ENCODE measurements at places on chromosomes 7 and 10.

GRCh38 chr10:127012071-127012768 lies 107.0 kb downstream of the DOCK1 start:
- DNase-seq, result no peak

DNA sequence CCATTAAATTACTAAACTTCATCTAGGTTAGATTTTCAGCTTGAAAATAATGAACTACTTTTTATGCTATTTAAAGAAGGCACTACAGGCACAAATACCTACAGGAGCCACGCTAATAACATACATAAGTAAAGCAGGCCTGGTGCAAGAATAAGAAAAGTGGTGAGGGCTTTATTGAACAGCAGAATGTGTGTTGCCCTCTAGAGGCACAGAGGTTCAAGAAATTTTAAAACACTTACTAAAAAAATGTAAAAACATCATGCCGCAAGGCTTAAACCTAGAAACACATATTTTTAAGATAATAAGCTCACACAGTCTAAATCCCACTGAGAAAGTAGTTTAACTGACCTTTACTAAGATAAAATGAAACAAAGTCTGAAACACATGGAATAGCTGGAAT lies 20.3 kb downstream of the CACUL1 start:
- DNase-seq, result no peak

GRCh38 chr10:63355682-63356081 lies 110.1 kb downstream of the JMJD1C start:
- DNase-seq, result no peak

DNA sequence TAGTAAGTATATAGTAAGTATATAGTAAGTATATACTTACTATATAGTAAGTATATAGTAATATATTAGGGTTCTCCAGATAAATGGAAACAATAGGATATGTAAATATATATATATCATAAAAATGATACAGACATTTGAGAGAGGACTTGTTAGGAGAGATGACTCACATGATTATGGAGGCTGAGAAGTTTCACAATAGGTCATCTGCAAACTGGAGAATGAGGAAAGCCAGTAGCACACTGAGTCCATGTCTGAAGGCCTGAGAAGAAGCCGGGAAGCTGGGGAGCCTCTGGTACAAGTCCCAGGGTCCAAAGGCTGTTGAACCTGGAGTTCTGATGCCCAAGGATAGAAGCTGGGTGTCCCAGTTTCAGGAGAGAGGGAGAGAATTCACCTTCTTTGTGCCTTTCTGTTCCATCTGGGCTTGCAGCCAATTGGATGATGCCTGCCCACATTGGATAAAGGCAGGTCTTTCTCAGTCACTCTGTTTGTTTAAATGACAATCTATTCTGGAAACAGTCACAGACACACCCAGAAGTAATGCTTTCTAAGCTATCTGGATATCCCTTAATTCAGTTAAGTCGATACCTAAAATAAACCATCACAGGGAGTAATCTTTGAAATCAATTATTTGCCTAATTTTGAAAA lies 205.5 kb upstream of the CDC14C start:
- DNase-seq, result no peak

DNA sequence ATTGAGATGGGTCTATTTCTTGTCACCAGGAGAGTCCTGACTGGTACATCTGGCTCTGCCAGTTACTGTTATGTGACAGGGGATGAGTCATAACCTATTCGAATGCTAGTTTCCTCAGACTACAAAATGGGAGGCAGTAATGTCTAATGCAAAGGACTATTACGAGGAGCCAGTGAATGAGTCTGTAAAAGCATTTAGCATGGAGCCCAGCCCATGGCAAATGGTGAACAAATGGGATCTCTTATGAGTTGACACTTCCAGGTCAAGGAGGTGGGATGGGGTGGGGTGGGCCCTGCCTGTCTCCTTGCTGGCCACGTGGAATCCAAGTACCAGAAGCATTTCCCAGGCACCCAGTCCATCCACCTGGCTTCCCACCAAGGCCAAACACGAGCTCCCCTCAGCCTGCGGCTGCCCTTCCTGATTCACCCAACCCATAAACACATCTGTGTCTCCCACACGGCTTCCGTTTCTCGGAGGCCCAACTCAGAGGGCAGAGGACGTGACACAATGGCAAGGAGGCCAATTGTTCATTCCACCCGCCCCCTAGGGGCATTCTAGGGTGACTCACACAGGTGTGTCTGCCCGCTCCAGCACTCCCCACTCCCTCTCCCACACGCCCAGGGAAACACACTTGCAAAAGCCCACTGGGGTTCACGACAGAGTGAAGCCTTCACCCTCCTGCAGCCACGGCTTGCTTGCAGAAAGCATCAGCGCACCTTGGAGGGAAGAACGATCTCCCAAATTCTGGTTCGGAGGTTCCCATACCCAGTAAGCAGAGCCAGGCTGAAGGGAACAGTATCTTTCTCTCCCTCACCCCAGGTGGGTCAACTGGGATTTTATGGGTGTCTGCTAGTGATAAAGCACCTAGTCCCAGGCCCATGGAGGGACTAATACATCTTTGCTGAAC lies 109.8 kb downstream of the SH3PXD2A start:
- peak; percentile 64 for DNase-seq

DNA sequence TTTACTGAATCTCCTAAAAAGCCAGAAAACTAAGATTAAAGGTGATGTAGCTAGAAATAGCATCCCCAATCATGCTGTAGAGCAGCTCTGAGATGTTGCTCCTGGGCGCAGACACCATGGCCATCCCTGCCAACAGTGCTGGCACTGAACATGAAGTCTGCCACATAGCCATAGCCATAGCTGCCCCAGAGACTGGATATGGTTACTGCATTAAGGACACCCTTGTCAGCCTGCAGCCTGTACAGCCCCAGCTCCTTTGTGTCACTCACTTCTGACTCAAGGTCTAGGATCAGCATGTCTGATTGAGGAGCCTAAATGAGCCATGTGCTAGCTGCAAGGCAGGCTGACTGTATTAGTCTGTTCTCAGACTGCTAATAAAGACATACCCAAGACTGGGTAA lies 284.6 kb downstream of the RPS24 start:
- DNase-seq, result no peak

GRCh38 chr7:91496251-91496820 lies 232.1 kb downstream of the FZD1 start:
- no peak for DNase-seq

DNA sequence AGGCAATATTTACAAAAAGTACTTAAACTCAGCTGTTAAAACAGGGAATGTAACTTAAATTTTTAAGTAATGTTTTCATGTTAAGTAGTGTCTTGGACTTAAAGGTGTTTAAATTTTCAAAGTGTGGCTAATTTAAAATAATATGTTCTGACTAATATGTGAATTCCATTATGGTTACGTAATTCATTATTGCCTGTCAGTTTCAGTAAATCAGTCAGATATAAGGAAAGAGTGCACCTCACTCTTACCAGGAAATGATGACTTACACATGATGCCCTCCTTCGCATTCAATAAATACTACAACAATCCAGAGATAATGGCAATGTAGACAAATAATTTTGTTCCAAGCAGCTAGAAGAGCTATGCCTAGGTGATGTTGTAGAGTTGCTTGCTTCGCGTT lies 69.0 kb upstream of the WNT16 start:
- no peak for DNase-seq

- DNase-seq, result no peak
Measured at GRCh38 chr10:122331100-122331499, 43.4 kb upstream of the PLEKHA1 start.

DNA sequence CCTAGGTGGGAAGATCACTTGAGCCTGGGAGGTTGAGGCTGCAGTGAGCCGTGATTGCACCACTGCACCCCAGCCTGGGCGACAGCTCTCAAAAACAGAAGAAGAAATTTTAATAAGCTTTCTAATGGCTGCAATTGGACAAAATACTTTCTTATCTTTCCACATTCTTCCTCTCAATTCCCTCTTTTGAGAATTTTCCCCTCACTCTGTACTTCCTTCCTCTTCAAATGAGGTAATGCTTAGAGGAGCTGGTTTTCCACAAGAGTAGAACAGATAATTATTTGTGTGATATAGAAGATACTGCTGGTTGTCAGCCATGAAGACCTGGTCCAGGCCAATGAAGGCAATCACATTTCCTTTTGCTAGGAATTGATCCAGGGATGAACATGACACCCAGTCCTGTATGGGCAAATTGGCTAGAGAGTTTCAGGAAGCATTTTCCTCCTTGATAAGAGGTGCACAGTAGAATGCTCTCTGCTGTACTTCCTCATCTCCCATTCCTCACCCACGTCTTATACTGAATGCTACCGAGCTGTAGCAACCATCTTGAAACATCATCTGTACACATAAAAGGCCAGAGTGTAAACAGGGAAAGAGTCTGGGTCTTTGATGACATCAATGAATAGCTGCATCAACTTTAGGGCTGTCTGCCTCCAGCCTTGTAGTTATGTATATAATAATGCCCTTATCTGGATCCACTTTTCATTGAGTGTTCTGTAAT lies 103.9 kb downstream of the CDK6 start:
- DNase-seq, result no peak

GRCh38 chr7:105835441-105835840 lies 41.0 kb downstream of the ATXN7L1 start:
- DNase-seq, result no peak

DNA sequence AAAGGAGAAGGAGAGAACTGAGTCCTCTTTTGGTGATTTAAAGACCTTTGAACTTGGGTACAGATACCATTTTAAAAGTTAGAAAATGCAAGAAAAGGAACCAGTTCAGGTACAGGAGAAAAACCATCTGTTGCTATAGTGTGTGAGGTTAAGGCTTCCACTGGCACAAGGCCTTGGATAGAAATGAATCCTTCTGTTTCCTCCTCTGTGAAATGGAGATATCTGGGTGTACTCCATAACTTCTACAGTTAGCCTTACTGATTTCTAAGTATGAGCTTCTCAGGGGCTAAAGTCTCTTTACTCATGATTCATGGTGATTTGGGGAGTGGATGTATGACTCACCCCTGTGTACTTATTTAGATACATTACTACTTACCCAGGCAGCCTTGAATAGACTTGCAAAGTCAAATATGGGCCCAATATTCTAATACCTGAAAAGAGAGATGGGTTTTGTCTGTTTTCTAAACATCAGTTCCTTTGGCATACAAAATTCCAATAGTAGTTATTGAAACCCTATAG lies 117.2 kb upstream of the ADO start:
- no peak for DNase-seq

DNA sequence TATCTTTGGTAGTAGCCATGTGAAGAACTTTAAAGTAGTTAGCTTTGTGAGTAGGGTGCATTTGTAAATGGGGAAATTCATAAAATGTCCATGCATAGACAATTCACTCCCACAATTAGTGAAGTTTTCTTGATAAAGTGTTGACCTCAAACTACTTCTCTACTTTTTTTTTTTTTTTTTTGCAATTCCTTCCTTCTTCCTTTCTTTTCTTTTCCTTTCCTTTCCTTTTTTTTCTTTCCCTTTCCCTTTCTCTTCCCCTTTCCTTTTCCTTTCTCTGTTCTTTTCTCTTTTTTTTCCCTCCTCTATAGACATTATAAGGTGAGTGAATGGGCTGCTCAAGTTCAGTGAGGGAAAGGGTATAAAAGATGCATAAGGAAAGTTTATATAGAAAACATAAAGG lies 184.2 kb downstream of the PTEN start:
- no peak for DNase-seq

GRCh38 chr10:92965314-92965713 lies 95.3 kb upstream of the CYP26C1 start:
- no peak for DNase-seq

GRCh38 chr7:130844811-130845580 lies 111.0 kb upstream of the KLF14 start:
- no peak for DNase-seq

DNA sequence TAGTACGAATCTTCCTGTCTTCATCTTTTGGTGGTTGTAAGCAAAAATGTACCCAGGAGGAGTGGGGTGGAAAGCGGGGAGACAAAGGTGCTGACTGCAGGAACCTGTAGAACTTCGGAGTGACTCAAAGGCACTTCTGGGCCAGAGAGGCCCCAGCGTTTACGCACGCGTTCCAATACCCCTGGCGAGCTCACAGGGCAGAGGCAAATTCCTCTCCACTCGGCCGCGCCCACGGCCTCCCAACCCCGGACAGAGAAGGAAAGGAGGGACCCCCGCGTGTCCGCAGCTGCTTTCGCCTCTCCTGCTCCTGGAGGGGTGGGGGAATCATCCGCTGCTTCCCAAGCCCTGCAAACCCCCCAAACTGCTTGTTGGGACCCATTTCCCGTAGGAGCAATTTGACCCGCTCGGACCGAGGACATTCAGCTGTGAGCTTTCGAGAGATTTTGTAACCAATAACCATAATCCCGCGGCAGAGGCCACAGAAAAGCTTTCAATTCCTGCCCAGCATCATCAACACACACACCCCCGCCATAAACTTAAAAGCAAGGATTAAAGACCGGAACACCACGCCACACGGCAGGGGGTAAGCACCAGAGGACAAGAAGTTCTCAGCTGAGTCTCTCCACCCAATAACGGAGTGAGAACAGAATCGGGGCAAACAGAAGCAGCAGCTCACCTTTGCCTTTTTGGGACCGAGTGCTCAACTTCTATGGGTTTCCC lies 2.3 kb downstream of the IGF2BP3 start:
- peak; percentile 40 for DNase-seq

GRCh38 chr10:6786579-6787031 lies 206.5 kb upstream of the PRKCQ start:
- DNase-seq, result no peak

GRCh38 chr7:55723621-55723941 lies 139.0 kb downstream of the SEPTIN14 start:
- DNase-seq, result no peak

DNA sequence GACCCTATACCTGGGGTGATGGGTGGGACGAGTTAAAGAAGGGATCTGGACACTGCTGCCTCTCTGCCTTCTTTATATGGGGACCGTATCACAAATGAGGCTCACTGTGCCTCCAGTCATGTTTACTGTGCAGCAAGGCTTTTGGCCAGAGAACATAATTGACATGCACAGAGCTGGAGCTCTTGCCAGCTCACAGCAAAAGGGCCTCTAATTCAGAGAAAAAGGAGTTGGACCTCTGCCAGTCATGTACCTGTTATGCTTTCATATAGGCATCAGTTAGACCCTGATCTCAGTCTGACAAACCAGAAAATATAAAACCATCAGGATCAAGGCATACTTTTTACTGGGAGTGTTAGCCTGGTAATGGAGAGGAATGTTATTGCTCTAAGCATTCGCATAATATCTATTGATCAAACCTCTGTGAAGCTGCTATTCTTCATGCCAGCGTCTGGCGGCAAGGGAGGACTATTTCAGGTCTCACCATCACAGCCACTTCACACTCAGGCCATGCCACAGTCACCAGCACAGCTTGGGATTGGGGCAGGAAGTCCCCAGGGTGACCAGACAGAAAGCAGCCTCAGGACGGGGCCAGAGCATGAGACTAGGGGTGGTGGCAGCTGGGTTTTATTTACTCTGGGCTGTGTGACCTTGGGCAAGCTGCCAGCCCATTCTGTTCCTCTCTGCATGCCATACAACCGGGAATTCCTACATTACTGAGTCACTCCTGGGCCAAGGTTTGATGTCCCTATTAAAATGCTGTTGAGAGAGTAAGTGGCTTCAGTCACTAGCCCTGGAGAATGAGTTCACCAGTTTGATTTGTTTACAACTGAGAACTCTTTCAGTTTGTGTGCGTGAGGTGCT lies 90.1 kb downstream of the NPSR1 start:
- DNase-seq, result no peak

GRCh38 chr10:33697016-33697415 lies 362.5 kb upstream of the NRP1 start:
- DNase-seq, result no peak
